ENCODE measurements at places on chromosomes 3 and 15.

DNA sequence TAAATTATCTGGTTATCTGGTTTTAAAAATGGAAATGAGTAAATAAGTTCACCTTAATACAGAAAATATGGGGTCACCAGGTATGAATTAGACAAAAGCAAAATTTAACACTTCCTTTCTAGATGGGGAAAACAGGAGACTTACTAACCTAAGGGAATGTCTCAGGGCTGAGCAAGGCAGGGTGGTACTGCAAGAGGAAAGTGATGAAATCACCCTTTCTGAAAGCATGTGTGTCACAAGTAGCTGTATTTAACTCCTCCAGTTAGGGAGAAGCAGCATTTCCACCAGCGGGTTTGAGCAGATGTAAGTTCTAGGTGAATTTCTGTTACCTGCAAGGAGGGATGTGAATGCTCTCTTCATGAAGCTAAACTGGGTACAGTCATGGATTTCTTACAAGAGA, 629.1 kb downstream of the MECOM start:
- DNase-seq, result no peak

DNA sequence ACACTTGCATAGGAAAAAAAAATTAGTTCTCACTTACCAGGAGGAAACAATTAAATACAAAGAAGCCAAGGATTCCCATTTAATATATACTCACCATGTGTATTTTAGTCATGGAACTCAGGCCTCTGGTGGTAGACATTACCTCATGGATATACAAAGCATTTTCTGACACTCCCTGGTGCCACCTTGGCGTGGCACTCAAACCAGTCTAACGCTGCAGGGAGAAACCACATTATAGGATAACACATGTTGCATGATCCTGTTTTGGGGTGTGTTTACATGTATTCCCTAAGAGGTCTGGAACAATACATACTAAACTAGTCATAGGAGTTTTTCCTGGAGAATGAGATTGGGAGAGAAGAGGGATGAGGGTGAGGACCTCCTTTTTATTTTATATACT, 5.9 kb upstream of the RTF1 start:
- no peak for DNase-seq

GRCh38 chr3:51336261-51336660, 48.8 kb upstream of the MANF start:
- no peak for DNase-seq

DNA sequence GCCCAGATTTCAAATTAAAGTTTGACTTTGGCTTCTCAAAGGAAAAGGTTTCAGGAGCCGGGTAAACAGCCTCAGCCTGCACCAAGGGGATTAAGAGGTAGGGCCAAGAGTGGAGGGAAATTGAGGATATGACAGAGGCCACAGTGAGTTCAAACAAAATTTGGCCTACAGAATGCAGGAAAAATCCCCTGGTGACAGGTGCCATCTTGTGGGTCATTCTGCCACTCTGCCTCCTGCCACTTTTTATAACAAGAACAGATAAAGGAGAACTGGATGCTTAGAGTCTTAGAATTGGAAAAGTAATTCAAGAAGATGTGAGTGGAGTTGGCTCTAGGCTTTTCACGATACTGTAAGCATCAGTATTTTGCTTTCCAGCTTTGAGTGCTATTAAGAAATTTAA, 253.2 kb downstream of the NR2F2 start:
- no peak for DNase-seq

- DNase-seq, result no peak
Measured at GRCh38 chr3:86934851-86935250, 56.1 kb downstream of the VGLL3 start.

DNA sequence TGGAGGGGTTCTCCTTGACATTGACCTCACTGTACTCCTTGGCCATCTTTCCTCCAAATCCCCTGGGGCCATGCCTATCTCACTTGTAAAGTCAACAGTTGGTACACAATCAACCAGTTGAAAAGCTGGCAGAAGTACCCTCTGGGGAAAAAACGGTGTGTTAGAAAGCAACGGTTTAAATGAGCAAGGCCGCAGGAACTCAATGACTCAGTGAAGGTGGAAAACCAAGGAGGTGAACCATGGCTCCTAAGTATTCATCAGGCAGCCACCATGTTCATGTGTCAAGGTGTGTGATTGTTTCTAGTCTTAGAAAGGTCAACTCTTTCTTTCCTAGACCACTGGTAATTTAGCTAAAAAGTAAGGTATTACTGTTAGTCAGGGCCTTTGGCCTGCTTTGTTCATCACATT, 130.9 kb upstream of the SATB1 start:
- DNase-seq, result peak; percentile 9

GRCh38 chr3:46965151-46965550, 11.4 kb downstream of the CCDC12 start:
- no peak for DNase-seq

- no peak for DNase-seq
Measured at GRCh38 chr3:24684506-24685023, 189.9 kb upstream of the THRB start.

DNA sequence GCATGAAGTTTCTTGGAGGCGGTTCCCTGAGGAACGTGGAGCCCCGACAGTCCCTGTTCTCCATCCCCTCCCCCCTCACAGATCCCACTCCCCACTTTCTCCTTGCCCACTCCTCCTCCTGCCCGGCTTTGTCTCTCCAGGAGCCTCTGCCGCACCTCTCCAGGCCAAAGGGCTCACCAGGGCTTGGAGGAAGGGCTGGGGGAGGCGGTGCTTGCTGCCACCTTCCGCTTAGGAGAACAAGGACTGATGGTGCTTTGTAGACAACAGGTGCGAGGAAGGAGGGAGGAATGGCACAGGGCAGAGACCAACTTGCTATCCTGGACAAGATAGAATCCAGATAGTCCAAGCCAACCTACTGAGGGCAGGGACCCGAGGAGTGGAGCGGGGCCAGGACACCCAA, 103.5 kb upstream of the SMAD3 start:
- DNase-seq, result no peak

- no peak for DNase-seq
Measured at GRCh38 chr15:85780225-85780985, 14.3 kb downstream of the KLHL25 start.

DNA sequence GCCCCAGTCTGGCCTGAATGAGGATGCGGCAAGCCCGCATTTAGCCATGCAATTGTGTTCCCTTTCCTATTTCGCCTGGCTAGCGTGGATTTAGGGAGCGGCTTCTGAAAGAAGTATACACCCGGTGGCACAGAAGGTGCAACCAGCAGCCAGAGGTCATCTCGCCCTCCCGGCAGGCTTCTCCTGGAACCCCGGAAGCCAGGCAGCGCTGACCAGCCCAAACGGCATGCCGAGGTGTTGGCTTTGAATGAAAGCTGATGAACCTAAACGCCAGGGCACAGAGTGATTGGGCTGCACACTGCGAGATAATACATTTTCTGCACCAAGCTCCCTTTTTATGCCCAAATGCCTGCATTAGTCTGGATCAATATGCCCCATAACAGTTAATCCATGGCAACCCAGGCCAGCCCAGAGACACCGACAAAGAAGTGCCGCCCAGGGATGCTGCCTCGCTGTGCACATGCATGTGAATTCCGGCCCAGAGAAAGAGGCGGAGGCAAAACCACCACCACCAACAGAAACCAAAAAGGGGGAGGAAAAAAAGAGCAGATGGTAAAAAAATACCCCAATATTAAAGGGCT, 1.4 kb downstream of the SRGAP3 start:
- DNase-seq, result no peak

- no peak for DNase-seq
Measured at GRCh38 chr3:27943106-27943505, 221.0 kb upstream of the EOMES start.

All from activated naive CD4-positive, alpha-beta T cell treated with anti-CD3 and anti-CD28 coated beads, Interleukin-2, amount 50 U/mL, for 16 hours (primary cell).